ENCODE measurements at places on chromosomes 5 and 9. TPM values are rescaled to one million over a fixed set of nuclear protein-coding genes. Genes with fewer than 3 reads are reported as not detected.

The SPIN1 gene
- 94.7 TPM for total RNA-seq

- H3K27me3 ChIP-seq: no peaks in the 10 kb centered on the region
- DNase-seq: peak; percentile 56
- no peak overlapping the region for H3K4me3 ChIP-seq
- H3K36me3 ChIP-seq: no peaks in the 10 kb centered on the region
Measured at GRCh38 chr5:170420806-170421412, 31.7 kb upstream of the KCNMB1 start.

The MINAR2 gene
- not detected for total RNA-seq

GRCh38 chr5:168847511-168848073 is 268.4 kb upstream of the PANK3 start:
- H3K4me3 ChIP-seq: no peak overlapping the region
- no peak overlapping the region for H3K27ac ChIP-seq
- H3K4me1 ChIP-seq: peaks cover 5% of the 10 kb centered on the region
- DNase-seq: no peak

The POLR3G gene
- total RNA-seq: 2.6 TPM

The GPX3 gene
- 9,846 TPM for total RNA-seq

DNA sequence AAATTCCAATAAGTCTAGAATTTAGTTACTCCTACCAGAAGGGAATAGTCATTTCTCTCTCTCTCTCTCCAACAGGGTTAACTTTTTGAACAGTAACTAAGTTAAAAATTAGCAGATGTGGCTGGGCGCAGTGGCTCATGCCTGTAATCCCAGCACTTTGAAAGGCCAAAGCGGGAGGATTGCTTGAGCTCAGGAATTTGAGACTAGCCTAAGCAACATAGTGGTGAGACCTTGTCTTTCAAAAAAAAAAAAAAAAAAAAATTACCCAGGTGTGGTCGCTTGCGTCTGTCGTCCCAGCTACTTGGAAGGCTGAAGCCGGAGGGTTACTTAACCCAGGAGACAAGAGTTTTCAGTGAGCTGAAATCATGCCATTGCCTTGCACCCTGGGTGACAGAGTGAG is 639.7 kb downstream of the PTPRD start:
- H3K27ac ChIP-seq: no peak overlapping the region
- no peak overlapping the region for H3K4me3 ChIP-seq
- no peaks in the 10 kb centered on the region for H3K27me3 ChIP-seq

The TNFSF15 gene
- 4.3 TPM for total RNA-seq

GRCh38 chr5:54291498-54291897 is 18.9 kb downstream of the ARL15 start:
- no peak for DNase-seq
- H3K27ac ChIP-seq: no peak overlapping the region
- H3K27me3 ChIP-seq: no peaks in the 10 kb centered on the region
- H3K4me1 ChIP-seq: peaks cover 9% of the 10 kb centered on the region
- H3K36me3 ChIP-seq: no peaks in the 10 kb centered on the region

GRCh38 chr9:109385499-109385898 is 64.6 kb upstream of the EPB41L4B start:
- no peak overlapping the region for H3K4me3 ChIP-seq
- DNase-seq: no peak
- no peak overlapping the region for H3K27ac ChIP-seq
- H3K36me3 ChIP-seq: peaks cover 68% of the 10 kb centered on the region
- H3K4me1 ChIP-seq: no peaks in the 10 kb centered on the region
- H3K27me3 ChIP-seq: no peaks in the 10 kb centered on the region

GRCh38 chr9:107422189-107423185 is 67.1 kb downstream of the KLF4 start:
- peak; percentile 84 for DNase-seq
- no peaks in the 10 kb centered on the region for H3K36me3 ChIP-seq
- H3K4me3 ChIP-seq: no peak overlapping the region
- H3K4me1 ChIP-seq: peaks cover 3% of the 10 kb centered on the region
- no peak overlapping the region for H3K27ac ChIP-seq

DNA sequence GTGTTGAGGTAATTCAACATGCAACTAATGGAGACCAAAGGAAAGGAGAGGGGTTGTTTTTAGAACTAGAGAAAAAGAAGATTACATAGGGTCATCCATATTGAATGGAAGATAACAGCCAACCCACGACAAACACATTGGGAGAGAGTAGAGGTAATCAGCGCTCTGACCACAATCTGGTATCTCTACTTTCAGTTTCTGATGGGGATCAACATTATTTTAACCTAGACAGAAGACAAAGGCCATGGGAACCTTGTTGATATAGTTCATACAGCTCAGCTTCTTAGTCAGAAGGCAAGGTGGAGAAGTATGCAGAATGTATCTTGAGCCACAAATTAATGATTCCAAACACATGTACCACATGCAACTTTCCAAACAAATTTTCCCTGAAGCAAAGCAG is 537.1 kb upstream of the ST8SIA4 start:
- H3K4me1 ChIP-seq: peaks cover 6% of the 10 kb centered on the region
- no peak overlapping the region for H3K27ac ChIP-seq
- no peaks in the 10 kb centered on the region for H3K36me3 ChIP-seq
- H3K4me3 ChIP-seq: no peak overlapping the region
- DNase-seq: no peak

The CAMK2A gene
- not detected for total RNA-seq

DNA sequence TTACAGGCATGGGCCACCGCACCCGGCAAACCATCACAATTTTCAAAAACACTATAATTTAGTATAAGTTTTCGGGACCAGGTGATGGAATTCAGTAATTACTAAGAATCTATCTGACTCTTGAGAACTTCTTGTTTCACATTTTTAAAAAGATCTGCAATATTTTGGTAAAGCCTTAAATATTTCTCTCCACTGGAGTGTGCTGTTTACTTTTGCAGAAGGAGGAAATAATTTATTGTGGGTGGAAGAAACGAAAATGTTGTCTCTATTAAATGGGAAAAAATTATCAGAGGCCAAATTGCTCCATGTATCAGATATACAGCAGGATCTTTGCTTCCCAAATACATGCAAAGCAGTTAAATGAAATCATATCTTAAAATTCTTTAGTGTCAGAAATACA is 566.8 kb upstream of the CYLC2 start:
- no peak overlapping the region for H3K27ac ChIP-seq
- no peak overlapping the region for H3K4me3 ChIP-seq
- DNase-seq: no peak

DNA sequence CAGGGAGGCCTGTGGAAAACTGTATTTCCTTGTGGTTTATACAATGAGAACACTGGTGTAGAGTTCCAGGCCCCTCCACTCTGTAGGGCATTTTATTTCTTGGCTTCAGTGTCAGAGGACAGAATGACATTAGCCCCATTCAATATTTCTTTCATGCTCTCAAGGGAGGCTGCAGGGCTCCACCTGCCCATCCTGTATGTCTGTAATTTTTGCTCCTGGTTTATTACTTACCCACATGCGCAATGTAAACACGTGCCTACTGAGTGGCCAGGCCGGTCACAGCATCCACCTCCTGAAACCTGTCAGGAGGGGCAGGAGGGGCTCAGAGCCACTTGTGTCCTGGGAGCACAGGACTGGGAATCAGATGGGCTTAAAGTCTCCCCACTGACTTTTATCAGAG is 82.4 kb downstream of the GADD45G start:
- no peaks in the 10 kb centered on the region for H3K36me3 ChIP-seq
- no peak for DNase-seq
- no peaks in the 10 kb centered on the region for H3K27me3 ChIP-seq
- H3K4me1 ChIP-seq: no peaks in the 10 kb centered on the region
- H3K27ac ChIP-seq: no peak overlapping the region
- no peak overlapping the region for H3K4me3 ChIP-seq

- no peaks in the 10 kb centered on the region for H3K27me3 ChIP-seq
- no peak overlapping the region for H3K4me3 ChIP-seq
- DNase-seq: no peak
- no peaks in the 10 kb centered on the region for H3K36me3 ChIP-seq
Measured at GRCh38 chr5:170773024-170773985, 10.2 kb upstream of the GABRP start.

The IRX4 gene
- not detected for total RNA-seq

DNA sequence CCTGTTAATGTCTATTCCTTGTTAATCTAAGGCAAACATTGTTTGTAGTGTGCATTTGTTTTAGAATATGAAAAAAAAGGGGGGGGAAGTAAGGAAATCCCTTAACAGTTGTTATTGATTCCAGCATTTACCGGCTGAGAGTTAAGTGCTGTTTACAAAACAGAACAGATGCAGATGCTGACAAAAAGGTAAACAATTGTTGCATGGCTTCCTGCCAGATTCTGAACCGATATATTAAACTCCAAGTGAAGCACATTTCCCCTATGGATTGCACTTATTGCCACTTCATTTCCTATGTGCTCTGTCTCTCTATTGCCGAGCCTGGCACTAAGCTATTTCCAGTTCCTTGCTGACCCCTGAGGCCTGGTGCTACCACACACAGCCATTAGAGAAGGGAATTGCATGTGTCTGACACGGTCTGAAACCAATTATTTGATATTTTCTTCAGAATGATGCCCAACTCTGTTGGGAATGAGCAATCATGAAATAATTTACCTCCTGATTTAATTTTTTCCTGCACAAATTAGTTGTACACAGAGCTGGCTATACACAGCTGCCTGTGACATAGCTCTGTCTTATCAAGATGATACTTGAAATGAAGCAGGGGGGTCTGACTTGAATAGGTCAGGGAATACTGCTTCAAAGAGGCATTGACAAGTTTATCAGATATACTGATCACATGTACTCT is 109.8 kb downstream of the KIAA0825 start:
- DNase-seq: no peak
- H3K4me3 ChIP-seq: no peak overlapping the region
- no peaks in the 10 kb centered on the region for H3K36me3 ChIP-seq
- H3K27me3 ChIP-seq: no peaks in the 10 kb centered on the region

DNA sequence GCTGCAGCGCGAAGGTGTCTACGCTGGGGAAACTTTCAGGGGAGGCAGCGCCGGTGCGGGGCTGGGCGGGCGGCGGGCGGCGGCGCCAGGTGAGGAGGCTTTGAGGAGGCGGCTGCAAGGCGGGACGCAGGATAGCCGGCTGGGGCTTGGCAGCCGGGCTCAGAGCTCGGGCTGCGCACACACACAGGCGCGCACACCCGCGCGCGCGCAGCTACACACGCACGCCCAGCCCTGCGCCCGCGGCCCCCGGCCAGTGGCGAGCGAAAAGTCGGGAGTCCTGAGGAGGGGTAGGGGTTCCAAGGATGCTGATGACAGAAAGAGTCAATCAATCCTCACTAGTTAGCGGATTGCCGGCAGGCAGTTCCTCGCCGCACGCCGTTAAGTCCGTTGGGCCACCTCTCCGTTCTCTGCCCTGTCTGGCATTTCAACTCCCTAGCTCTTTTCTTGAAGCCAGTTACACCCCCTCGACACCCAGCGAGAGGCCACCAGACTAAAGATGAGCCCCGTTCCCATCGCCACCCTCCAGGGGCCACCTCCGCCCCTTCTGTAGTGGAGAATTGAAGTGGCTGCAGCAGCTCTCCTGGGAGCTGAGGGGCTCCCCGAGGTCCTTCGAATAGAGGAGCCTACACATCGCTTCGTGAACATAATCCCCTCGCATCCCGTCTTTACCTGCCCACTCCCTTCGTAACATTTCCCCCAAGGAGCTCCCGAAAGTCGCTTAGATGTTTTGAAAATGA is 1640.3 kb upstream of the C9orf72 start:
- H3K27ac ChIP-seq: no peak within 1 kb of the TSS
- H3K4me1 ChIP-seq: no peaks in the 10 kb centered on the region
- H3K27me3 ChIP-seq: no peaks in the 10 kb centered on the region
- peak within 1 kb of the TSS; percentile 63 for H3K4me3 ChIP-seq
- DNase-seq: peak; percentile 51
- no peaks in the 10 kb centered on the region for H3K36me3 ChIP-seq

GRCh38 chr9:118635416-118635815 is 733.8 kb downstream of the BRINP1 start:
- DNase-seq: no peak
- peaks cover under 1% of the 10 kb centered on the region for H3K4me1 ChIP-seq
- no peaks in the 10 kb centered on the region for H3K36me3 ChIP-seq
- no peak overlapping the region for H3K27ac ChIP-seq
- H3K4me3 ChIP-seq: no peak overlapping the region

The PCA3 gene
- total RNA-seq: not detected

- H3K4me1 ChIP-seq: peaks cover 20% of the 10 kb centered on the region
- H3K27me3 ChIP-seq: no peaks in the 10 kb centered on the region
- H3K36me3 ChIP-seq: no peaks in the 10 kb centered on the region
- peak; percentile 62 for DNase-seq
- peak overlapping the region; percentile 44 for H3K27ac ChIP-seq
Measured at GRCh38 chr9:35598866-35599590, 6.0 kb upstream of the TESK1 start.

- DNase-seq: no peak
- H3K4me1 ChIP-seq: no peaks in the 10 kb centered on the region
- no peaks in the 10 kb centered on the region for H3K36me3 ChIP-seq
- no peak overlapping the region for H3K4me3 ChIP-seq
- no peaks in the 10 kb centered on the region for H3K27me3 ChIP-seq
- H3K27ac ChIP-seq: no peak overlapping the region
Measured at GRCh38 chr5:164671640-164672039, 1166.2 kb downstream of the MAT2B start.
